ENCODE measurements at places on chromosomes 12 and 14.

DNA sequence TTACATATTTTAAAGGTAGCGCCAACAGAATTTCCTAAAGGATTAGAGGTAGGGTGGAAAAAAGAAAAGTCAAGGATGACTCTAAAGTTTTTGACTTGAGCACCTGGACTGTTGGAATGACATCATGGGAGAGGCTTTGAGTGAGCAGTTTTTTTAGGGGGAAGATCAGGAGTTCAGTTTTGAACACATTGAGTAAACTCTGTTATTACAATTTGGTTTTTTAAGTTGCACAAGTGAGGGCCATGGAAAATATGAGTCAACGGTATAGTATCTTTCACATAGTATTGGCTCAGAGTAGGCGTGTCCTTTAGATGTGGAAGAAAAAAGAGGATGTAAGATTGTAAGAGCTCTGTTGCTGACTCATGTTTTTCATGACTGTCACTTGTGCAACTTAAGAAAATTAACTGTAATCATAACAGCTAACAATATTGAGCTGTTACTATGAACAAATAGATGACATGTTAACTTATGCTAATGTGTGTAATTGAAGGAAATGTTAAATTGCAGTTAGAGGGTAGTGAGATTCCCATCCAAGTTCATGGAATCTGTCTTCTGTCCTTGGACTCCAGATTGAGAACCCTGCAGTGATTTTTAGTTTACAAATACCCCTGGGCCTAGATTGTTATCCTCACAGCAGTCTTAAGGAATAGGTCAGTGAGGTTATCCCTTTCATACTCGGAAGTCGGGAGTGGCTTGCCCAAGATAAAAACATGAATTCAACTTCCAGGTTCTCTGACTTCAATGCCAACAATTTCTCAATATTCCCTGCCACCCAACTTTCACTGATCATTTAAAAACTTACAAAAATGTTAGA is 48.2 kb upstream of the ATP2B1 start:
- DNase-seq, result no peak

- no peak for DNase-seq
These were observed 5.9 kb downstream of the PXN start for GRCh38 chr12:120259418-120260202.

DNA sequence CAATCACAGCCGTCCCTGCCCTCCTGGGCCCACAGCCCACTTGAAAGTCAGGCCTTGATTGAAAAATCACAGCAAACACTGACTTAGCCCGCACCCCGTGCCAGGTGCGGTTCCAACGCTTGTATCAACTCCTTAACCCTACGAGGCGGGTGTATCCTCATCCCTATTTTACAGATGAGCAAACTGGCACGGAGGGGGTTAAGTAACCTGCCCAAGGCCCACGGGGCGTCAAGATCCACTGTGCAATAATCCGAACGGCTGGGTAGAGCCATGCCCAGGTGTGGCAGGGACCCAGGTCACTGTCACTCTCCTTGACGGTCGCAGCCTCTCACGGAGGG is 583 bp downstream of the DNAH10 start:
- no peak for DNase-seq

GRCh38 chr12:123949770-123950165 is 22.9 kb downstream of the CCDC92 start:
- no peak for DNase-seq

- no peak for DNase-seq
These were observed 103.2 kb downstream of the SLC38A4 start for GRCh38 chr12:46722394-46723185.

DNA sequence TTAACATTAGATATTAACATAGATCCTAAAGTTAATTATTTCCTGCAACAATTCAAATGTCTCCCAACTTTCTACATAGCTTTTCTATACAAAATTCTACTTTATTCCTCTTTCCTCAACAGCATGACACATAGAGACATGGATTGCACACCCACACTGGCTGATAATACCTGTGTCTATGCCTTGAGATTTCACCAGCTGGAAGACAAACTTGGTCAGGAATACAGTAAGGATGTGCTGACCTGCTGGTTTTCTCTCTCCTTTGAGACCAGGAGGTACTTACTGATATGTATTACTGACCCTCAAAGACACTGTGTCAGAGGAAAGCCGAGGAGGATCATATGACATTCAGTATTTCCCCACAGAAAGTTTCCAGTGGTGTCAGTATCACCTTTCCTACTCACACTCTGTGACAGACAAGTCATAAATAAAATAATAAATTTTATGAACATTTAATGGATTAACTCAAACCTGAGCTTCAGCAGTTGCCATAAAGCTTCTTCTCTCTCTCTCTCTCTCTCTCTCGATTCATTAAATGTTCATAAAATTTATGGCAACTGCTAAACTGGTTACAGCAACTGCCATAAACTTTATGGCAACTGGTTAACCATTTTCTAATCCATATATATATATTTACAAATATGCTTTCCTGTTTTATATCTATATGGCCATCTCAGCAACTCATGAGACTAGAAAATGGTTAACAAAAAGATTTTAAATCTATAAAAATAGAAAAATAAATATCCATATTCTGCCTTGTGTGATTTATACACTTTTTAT is 22.7 kb downstream of the EIF2S3B start:
- no peak for DNase-seq

- DNase-seq, result no peak
These were observed 17.6 kb upstream of the G2E3 start for GRCh38 chr14:30541318-30541717.

- no peak for DNase-seq
These were observed 46.2 kb upstream of the GRIP1 start for GRCh38 chr12:66725031-66725430.

- DNase-seq, result no peak
These were observed 21.9 kb downstream of the ANO2 start for GRCh38 chr12:5923043-5923605.

- no peak for DNase-seq
These were observed 70.9 kb downstream of the MON2 start for GRCh38 chr12:62537551-62537950.

DNA sequence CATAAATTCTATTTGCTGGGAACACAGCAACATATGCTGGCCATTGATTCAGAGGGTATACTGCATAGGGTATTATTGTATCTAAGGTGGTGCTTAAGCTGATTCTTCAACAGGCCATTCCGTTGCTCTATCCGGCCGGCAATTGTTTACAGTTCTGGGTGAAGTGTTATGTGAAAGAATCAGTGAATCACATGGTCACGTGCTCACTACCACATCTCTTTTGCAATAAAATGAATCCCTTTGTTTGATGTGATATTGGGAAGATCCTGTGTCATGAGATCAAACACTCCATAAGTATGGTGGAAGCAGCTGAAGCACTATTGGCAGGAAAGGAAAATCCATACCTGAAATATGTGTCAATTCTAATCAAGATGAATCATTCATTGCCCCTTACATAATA is 7.6 kb upstream of the USP15 start:
- no peak for DNase-seq

GRCh38 chr14:39431416-39432178 is 636 bp downstream of the FBXO33 start:
- peak; percentile 26 for DNase-seq

Measured in activated T-helper 1 cell treated with Interleukin-2 at 50 U/mL for 16 hours (primary cell).